GM23248 (cell line): ENCODE measurements at places on chromosomes 12 and 14.

- no peak for DNase-seq
These were observed 27.0 kb downstream of the CHD8 start for GRCh38 chr14:21428930-21429329.

GRCh38 chr12:27012239-27012981, 1.8 kb downstream of the TM7SF3 start:
- no peak for DNase-seq

DNA sequence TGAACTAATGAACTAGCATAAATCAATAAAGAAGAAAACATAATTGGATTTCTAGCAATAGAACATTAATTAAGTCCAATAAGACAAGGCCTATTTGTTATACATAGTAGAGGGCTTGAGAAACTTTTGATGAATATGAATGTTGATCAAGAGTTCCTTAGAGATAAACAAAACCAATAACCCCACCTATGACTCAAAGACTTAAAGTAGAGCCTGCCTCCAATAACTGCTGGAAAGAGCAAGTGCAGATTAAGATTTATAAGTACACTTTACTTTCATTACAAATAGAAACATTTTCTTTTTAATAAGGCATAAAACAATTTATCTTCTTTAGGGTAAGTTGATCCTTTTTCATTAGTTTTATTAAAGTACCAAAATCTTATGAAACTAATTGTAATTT, 185.7 kb downstream of the SRGAP1 start:
- DNase-seq, result no peak

- DNase-seq, result peak; percentile 19
These were observed 100.7 kb upstream of the ATF7IP start for GRCh38 chr12:14264778-14265177.

- no peak for DNase-seq
These were observed 93.0 kb upstream of the MGAT4C start for GRCh38 chr12:86349196-86349595.

- DNase-seq, result no peak
These were observed 18.1 kb upstream of the SGPP1 start for GRCh38 chr14:63745858-63746425.

DNA sequence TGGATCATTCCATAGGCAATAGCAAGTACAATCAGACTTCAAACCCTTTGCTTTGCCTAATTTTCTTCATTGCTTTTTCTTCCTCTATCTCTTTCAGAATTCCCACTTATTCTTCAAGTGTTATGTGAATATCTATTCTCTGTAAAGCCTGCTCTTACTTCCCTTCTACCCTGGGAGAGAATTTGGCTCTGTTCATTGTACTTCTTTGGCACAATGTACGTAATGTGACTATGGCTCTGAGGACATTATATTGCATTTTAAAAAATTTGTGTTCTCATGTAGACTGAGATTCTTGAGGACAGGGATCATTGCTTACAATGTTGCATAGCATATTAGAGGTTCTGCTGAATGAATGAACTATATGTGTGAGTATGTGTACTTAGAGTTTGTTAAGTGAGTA, 16.9 kb upstream of the PRICKLE1 start:
- no peak for DNase-seq

- DNase-seq, result no peak
These were observed 76.9 kb downstream of the DDX51 start for GRCh38 chr12:132067182-132067581.

- no peak for DNase-seq
These were observed 167.6 kb downstream of the ACSS3 start for GRCh38 chr12:81245458-81245857.

GRCh38 chr12:116210762-116211161, 66.7 kb downstream of the MED13L start:
- no peak for DNase-seq

- DNase-seq, result peak; percentile 13
These were observed 64.2 kb downstream of the LLPH start for GRCh38 chr12:66066137-66066928.

GRCh38 chr12:48075832-48076231, 30.0 kb downstream of the SENP1 start:
- DNase-seq, result no peak

- DNase-seq, result no peak
These were observed 236.2 kb downstream of the AKAP6 start for GRCh38 chr14:32565256-32565655.

DNA sequence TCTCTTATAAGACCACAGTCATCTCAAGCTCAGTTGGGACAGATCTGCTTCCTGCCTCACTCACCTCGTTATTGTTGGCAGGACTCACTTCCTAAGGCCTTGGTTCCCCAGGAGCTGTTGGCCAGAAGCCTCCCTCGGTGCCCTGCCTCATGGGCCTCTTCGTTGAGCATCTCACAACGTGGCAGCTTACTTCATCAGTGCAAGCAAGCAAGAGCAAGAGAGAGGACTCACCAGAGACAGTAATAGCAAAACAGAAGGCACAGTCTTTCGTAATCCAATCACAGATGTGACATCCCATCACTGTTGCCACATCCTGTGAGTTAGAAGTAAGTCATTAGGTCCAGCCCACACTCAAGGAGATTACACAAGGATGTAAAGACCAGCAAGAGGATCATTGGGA, 5.1 kb upstream of the NUMB start:
- peak; percentile 99 for DNase-seq

- peak; percentile 97 for DNase-seq
These were observed 759 bp upstream of the KLC1 start for GRCh38 chr14:103628221-103628683.

GRCh38 chr14:50578433-50578832, 18.5 kb downstream of the ATL1 start:
- no peak for DNase-seq

- DNase-seq, result no peak
These were observed 13.3 kb upstream of the OTOGL start for GRCh38 chr12:80086025-80086424.
